ENCODE measurements at places on chromosomes 13 and 19.

- DNase-seq, result no peak
Observed at GRCh38 chr19:51431124-51431523, 13.7 kb upstream of the SIGLEC10 start.

DNA sequence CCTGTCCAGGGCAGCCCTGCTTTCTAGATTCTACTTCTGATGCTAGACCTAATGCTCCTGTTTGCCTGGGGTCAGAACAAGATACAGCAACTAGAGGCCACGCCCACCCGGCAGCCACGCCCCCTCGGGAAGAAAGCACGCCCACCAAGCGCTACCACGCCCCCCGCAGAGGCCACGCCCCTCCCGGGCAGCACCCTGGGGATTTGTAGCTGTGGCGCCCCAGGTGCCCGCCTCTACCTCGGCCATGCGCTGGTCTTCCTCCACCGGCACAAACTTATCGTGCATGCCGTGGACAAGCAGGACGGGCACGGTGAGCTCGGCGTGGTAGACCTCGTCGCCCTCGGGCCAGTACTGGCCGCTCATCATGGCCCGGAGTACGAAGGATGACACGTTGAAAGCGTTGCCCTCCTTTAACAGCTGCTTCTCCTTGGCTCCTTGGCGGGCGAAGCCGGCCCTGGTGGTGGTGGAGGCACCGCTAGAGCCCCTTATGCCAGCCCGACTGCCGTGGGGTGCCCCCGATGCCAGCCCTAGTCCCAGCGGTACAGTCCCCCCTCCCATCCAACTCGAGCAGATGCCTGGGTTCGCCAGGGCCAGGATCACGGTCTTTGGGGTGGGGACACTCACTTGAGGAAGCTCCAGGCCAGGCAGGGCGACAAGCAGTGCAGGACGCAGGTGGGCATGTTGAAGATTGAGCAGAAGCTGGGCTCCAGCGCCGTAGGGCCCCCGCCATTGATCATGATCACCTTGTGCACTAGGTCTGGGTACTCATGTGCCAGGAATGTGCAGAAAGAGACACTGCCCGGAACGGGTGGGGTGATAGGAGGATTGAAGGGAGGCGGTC lies 9.0 kb downstream of the ABHD8 start:
- DNase-seq, result peak; percentile 49

GRCh38 chr13:47908197-47908902 lies 92.7 kb downstream of the SUCLA2 start:
- DNase-seq, result no peak

DNA sequence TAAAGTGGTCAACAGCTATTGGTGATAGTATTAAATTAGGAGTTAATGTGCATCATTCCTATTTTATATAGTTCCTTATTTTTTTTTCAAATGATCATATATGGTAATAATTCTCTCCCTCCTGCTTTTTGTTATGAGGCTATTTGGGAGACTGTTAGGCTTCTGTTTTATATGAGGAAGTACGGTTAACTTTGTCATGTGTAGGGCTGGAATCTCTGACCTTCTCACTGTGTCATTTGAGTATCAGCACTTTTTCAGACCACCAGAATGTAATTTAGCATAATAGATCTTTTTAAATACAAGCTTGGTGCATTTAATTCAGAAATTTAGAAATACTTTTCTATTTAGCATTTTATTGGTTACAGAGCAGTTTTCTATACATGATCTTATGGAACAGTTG lies 7.7 kb downstream of the DGKH start:
- no peak for DNase-seq

DNA sequence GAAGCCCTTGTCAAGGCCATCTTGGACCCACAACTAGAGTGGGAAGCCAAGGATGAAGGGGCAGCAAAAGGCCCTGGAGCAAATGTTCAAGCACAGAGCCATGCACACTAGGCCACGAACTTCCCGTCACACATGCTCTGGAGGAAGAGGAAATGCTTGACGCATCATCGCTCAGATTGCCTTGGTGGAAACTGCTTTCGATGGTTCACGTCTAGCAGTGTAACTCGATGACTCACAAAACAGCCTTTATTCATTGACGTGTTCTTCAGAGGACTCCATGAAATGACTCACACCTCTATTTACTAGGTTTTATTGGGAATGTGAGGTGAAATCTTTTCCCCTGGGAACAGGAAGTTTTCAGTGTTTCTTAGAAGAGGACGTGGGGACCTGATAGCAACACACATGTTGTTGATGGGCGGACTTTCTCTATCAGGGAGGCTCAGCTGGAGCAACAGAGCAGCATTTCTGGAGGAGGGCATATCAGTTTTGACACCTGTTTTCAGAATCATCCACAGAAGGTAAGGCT lies 79.8 kb upstream of the FLT1 start:
- DNase-seq, result no peak

GRCh38 chr13:76316998-76317527 lies 569.1 kb downstream of the KCTD12 start:
- no peak for DNase-seq

- DNase-seq, result no peak
Observed at GRCh38 chr13:23288564-23288963, 107.8 kb downstream of the SGCG start.

DNA sequence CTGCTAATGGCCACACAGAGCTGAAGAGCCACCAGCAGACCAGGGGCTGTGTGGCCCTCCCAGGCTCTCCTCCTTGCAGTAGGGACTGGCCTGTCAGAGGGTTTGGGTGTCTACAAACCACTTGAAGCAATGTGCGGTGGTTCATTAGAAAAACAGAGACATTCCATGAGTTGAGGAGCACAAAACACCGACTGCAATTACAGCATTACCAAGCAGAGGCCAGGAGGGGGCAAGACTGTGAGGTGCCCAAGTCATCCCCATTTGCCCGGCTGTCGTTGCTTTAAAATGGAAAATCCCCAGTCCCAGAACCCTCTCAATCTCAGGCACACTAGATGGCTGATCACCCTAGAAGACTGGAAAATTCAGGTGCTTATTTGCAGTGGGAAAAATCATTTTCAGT lies 15.0 kb downstream of the TMTC4 start:
- no peak for DNase-seq

DNA sequence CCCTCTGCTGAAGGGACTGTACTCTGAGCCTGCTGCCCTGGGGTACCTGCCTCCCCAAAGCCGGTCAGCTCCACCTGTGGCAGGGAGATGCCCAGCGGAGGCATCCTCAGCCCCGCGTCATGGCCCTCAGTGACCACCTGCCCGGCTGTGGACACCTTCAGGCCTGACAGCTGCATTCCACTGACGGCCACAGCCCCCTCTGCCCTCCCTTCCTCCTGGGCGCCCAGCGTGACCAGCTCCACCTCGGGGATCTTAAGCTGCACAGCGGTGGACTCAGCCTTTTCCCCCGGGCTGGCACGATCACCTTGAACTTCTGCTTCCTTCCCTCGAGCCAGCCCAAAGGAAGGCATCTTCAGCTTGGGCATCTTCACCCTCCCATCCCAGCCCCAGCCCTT lies 4.8 kb upstream of the HIPK4 start:
- DNase-seq, result peak; percentile 30

GRCh38 chr13:45781553-45782326 lies 69.8 kb downstream of the SIAH3 start:
- no peak for DNase-seq

GRCh38 chr13:20498659-20499058 lies 27.0 kb downstream of the CRYL1 start:
- no peak for DNase-seq

GRCh38 chr13:83327091-83327490 lies 555.2 kb downstream of the SLITRK1 start:
- no peak for DNase-seq

GRCh38 chr19:17136021-17136420 lies 60.4 kb downstream of the MYO9B start:
- DNase-seq, result peak; percentile 20

DNA sequence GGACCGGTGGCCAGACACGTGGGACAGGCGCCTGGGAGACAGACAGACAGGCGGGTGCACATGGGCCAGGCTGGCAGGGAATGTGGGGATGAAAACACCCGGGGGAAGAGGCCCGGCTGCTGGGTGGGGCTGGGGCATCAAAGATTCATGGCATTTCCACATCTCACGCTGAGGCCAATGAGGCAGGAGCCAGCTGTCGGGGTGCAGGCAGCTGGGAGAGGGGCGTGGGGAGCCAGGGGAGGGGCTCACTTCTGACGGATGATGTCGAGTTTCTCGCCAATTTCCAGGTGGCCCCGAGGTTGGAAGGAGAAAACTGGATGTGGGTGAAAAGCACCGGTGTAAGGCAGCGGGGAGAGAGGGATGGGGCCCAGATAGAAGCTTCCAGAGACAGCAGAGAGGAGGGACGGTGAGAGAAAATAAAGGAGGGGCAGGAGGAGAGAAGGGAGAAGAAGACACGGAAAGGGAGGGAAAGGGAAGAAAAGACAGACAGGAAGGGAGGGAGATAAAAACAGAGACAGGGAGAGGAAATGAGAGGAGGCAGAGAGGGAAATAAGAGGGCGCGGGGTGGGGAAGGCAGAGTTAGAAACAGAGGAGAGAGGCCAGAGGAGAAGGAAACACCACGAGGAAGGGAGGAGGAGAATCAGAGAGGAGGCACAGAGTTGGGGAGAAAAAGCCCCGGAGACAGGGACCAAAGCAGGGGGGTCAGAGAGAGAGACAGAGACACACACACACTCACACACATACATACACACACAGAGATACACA lies 8.0 kb upstream of the CCER2 start:
- no peak for DNase-seq

- DNase-seq, result no peak
Observed at GRCh38 chr13:28425793-28426192, 69.1 kb downstream of the FLT1 start.

DNA sequence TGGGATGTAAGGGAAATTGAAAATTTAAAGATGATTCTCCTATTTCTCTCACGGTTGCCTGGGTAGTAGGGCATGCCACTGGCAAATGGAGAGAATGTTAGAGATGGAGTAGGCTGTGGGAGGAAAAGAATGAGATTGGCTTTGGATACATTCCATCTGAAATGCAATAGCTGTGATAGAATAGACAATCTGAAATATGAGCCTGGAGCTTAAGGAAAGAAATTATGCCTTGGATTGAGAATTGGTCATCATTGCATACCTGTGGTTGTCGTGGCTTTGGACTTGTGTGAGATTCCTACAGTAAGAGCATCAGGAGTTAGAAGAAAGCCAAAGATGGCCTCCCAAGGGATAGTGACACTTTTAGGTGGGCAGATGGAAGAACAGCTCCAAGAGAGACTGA lies 305.1 kb upstream of the SLC10A2 start:
- DNase-seq, result no peak

GRCh38 chr19:18846862-18847548 lies 15.2 kb downstream of the UPF1 start:
- peak; percentile 75 for DNase-seq

DNA sequence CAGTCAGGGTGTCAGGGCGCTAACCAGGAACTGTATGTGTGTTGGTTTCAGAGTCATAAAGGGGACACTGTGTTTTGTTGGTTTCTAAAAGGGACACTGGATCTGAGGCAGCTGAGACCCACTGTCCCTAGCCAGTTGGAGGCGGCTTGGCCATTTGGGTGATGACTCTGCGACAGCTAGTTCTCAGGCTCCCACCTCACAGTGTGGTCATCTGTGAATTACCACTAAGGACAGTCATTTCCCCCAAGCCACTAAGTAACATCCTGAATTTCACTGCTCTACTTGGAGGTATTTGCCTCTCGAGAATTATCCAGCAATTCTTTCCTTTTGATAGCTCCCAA lies 51.5 kb downstream of the EPS15L1 start:
- DNase-seq, result no peak

GRCh38 chr13:91459485-91459884 lies 61.1 kb downstream of the GPC5 start:
- no peak for DNase-seq

DNA sequence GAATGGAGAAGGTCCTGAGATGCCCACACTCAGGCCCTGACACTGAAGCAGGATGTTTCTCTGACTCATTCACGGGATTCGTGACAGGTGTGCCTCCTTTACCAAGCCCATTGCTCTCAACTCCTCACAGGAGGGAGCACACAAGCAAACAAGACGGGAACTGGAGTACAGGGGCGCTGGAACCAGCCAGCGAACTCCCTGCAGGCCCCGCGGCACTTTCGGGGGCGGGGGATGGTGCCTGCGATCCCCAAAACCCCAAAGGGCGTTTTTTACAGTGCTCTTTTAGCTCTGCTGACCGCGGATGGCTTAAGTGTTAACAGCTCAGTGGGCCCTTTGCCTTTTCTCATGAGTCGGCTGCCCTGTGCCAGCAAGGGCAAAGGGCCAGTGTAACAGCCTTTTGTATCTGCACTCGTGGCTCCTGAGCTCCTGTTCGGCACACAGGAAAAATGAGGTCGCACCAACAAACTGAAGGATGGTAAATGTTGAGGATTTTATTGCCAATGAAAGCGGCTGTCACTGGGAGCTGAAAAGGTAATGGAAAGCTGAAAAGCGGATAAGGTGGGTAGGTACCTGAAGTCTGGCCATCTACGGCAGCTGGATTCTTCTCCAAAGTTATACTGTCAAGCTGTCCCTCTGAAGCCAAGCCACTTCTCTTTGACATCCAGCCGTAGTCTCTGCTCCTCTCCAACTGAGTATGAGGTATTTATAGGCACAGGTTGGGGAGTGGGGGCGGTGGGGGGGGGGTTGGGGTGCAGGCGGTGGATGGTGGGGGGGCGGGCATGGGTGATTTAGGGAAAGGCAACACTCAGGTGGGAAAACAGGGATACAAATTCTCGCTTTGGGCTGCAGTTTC lies 65.0 kb upstream of the TRPC4 start:
- no peak for DNase-seq

DNA sequence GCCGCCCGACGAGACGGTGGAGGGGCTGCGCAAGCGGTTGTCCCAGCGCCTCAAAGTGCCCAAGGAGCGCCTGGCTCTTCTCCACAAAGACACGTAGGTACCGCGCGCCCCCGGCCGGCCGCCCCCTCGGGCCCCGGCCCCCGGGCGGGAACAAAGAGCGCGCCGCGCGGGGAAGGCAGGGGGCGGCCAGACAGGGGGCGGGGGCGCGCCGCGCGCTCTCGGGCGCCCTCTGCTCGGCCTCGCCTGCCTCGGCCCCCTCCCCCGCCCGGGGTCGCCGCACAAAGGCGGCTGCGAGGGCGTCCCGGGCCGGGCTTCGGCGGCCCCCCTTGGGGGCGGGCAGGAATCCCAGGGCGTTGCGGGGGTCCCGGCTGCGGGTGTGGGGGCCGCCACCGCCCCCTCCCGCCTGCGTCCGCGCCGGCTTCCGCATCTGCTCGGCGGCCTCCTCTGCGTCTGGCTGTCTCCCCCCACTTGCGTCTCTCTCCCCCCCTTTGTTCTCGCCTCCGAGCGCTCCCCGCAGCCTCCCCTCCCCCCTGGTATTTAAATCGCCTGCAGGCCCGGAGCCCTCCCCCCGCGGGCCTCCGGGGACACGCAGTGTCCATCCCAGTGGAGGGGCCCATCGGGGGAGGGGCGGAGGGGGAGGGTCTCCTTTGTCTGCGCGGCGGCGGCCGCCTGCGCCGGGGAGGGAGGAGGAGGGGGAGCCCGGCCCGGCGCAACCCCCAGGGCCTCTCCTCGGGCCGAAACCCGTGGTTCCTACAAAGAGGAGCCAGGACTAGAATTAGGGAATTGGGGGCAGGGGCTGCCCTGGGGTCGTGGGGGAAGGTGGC lies 2.3 kb downstream of the MIDN start:
- DNase-seq, result peak; percentile 85

All from WERI-Rb-1 (cell line).